ENCODE measurements at places on chromosomes 1 and 21.

GRCh38 chr1:93148001-93148400 is 32.2 kb downstream of the TMED5 start:
- no peak for DNase-seq

- no peak for DNase-seq
Observed at GRCh38 chr1:145892486-145893087, 6.9 kb upstream of the ANKRD35 start.

DNA sequence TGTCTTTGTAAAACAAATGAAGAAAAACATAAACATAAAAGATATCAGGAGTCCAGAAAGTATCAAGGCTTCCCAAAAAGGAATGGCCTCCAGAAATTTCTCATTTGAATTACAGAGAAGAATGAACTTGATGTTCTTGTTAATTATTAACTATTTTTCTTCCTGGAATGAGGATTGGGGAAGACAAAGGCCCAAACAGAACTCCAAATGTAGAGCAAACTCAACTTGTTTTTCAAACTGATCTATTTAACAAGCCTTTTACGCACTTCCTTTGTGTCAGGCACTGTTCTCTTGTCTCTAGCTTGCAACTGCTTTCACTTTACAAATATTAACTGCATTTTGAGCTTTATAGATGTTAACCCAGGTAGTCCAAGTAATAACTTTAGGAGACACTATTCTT is 45.5 kb downstream of the LAMC2 start:
- no peak for DNase-seq

DNA sequence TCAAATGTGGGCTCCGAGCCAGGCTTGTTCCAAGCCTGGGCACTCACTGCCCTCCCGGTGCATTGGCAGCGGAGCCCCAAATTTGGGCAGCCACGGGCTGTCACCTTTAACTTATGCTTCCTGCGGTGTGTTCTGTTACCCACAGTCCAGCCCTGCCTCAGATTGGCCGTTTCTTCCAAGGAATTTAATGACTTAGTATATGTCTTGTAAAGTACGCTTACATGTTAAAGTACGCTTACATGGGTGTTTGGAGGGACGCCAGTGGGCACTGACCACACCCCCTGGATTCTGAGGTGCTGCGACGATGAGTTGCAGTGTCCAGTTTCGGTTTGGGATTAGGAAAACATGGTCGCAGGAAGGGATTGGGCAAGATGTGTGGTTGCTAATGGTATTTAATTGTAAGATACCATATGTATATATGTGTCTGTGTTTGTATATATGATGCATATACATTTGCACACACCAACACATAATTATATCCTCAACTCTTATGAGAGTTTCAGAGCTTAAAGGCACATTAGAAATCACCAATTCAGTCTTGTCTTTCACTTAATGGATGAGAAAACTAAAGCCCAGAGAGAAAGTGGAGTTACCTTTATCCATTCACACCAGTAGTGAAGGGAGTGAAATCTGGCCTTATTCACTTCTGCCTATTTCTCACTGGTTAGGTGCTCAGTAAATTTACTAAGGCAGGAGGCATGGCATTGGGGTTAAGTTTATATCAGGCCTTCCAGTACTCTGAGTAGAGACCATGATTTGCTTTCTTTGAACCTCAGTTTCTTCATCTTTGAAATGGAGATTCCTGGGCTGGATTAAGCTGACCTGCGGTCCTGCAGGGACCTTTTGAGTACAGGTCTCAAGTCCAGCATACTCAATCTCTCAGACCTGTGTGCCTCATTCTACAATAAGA is 1.0 kb downstream of the SMYD2 start:
- DNase-seq = no peak

GRCh38 chr1:1418464-1419362 is 2.4 kb downstream of the ANKRD65 start:
- DNase-seq = no peak

DNA sequence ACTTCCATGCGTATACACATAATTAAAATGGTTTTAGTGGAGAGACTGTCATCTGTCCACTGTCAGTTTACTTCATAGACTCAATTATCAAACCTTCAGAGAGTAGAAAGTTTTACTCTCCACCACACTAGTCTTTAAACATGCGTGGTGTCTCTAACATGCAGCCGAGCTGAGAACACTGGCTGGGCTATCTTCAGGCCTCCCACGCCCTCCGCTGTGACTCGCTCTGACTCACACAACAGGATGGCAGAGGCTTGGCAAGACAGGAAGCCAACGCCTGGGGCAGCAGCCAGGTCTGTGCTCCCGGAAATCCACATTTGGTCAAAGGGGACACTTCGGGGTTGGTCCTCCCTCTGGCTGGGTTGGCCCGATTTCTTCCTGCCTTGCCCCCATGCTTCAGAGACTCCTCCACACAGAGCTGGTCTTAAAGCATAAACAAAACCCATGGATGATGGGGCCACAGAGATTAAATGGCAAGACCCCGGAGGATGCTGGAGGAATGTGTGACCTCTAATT is 22.7 kb upstream of the IFNGR2 start:
- DNase-seq = peak; percentile 80

DNA sequence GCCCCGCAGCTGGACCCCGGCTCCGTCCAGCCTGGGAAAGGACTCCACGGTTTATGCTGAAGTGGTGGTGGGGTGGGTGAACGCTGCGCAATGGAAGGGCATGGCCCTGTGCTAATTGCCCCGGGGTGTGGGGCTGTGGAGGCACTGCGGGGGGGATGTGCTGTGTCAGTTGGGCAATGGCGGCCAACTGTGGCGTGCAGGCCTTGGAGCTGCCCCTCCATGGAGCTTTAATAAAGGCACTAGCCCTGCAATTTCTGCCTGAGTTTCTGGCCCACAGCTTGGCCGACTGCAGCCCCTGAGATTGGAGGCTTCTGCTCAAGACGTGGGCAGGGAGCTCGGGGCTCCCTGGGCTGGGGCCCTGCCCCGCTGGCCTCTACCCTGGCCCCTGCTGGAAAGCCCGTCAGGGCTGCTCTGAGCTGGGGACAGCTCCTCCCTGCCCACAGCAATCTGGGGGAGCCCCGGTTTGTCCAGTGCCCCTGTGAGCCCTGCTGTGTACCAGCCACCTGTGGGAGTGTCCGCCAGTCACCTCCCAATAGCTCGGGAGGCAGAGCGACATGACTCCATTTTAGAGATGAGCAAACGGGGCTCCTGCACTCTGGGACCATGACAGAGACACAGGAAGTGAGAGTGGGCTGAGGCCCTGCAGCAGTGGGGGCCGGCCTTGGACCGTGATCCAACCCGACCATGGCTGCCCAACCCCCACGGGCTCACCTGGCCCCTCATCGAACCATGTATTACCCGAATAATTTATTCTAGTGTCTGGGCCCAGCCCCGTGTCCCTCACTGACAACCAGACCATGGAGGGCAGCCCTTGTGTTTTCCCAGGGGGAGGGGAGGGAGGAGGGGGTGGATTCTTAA is 8.7 kb upstream of the TNFRSF14 start:
- peak; percentile 19 for DNase-seq
